Left forelimb (tissue), 1 donor: ENCODE measurements at places on chromosomes 2 and 18.
A peak's percentile ranks its signal among the peaks of the same experiment; 100 is the strongest.

GRCh38 chr18:23967321-23968089 is 47.0 kb upstream of the TTC39C start:
- DNase-seq: no peak

- DNase-seq: no peak
Measured at GRCh38 chr18:55048892-55049291, 89.6 kb upstream of the CCDC68 start.

DNA sequence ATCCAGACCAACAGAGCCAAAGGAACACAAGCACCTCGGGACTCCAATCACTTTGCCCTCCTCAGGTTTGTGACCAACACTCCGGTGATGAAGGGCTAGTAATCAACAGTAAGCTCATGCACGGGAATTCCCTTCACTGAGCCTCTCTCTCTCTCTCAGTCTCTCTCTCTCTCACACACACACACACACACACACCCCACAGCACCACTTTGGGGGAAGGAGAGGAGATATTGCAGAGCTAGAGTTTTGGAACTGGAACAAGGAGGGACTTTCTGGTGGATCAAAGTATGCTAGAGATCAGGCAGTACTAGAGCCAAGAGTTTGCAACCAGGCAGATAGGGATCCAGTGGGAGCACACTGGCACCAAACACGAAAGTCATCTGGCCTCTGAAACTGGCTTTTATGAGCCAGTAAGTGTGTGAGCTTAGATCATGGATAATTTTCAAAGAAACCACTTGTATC is 98.7 kb downstream of the ANKRD44 start:
- DNase-seq: no peak

GRCh38 chr2:216621292-216621691 is 11.9 kb upstream of the IGFBP2 start:
- DNase-seq: no peak

- no peak for DNase-seq
Measured at GRCh38 chr18:11570073-11570588, 39.3 kb upstream of the SLC35G4 start.

- no peak for DNase-seq
Measured at GRCh38 chr2:35794796-35795450, 560.7 kb upstream of the CRIM1 start.

DNA sequence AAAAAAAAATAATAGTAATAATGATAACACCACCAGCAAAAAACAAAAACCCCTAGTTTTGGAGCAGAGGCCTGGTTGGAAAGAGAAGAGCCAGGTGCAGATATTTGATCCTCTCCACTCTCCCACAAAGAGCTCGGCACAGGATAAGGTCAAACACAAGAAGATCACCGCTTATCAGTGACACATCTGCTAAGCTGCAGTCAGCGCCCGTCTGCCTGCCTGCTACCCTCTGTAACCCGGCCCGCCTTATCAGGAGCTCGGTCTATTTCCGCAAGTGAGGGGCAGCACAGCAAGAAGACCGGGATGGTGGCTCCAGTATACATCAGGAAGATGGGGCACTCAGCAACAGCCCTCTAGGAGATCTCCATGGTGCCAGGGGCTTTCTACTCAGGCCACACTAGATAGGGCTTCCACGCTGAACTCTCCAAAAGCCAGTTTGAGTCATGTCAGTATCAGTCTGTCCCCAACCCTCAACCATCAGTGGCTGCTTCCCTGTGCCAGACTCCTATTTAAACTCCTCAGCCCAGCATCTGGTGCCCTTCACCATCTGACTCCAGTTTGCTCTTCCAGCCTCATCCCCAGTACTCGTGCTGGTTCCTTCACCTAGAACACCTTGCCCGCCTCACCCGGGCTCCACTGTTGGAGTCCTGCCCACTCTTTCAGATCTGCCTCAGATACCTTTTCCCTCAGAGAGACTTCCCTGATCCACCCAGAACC is 67.3 kb upstream of the PPP1CB start:
- no peak for DNase-seq

DNA sequence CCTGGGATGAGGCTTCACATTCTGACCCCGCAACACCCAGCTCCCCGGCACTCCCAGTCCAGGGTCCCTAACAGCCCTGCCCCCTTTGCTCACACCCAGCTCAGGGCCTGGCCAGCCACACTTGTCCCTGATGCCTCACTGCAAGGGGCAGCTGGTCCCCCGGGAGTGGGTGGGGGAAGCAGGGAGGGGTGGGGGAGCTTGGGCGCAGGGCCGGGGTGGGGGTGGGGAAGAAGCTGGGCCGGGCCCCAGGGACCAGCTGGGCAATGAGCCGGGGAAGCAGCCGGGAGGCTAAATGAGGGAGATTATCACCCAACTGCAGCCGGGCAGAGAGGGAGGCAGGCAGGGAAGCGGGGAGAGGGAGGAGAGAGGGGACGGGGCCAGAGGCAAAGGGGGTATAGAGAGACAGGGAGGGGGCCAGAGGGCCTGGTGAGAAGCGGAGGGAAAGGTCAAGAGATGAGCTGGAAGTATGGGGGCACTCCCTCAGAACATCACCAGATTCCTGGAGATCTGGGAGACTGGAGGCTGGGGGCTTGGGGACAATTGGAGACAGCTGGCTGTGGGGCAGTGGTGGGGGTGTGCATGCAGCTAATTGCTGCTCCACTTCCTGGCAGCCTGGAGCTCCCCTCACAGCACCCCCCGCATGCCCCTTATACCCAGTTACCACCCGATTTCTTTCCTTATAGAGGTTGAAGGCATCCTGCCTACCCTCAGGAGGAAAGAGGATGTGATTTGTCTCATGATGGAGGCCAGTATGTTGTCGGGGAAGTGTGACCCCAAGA is 2.5 kb upstream of the ASIC4 start:
- no peak for DNase-seq

DNA sequence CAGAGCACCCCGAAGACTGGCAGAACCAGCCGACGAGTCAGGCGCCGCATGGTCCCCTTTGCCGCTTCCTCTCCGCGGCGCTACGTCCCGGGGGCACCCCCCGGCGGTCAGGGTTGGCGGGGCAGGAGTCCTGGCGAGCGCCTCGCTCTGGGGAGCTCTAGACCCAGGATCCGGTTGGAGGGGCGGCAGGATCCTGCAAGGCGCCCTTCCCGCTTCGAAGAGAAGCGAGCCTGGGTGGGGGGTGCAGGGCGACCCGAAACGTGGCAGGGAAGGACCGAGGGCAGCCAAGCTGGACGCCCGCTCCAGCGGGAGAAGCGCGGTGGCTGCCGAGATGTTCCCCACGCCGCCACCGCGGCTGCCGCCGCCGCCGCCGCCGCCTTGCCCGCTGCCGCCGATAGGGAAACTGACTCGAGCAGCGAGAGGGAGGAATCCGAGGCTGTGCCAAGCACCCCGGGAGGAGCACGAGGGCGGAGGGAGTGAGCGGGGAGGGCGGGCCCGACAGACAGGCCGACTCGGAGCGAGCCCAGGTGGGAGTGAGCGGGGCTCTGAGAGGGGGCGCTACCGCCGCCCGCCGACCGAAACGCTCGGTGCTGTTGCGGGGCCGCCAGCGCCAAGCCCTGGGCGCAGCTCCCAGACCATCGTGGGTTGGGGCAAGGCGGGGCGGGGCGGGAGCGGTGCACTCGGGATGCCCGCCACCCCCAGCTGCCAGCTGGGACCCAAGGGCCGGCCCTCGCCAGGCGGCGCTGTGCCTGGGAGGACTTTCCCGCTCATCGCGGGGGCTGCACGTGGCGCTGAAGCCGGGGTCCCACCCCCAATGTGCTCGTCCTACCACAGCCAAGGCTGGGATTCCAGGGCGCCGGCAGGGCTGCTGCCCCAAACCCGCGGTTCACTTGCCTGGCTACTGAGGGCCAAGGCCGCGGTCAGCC is at the start of gene GALNT14:
TSS of gene GALNT14 (minus strand) at position 404 of the 926 bp plus-strand sequence. CDS start at position 50, 354 bp downstream.
- DNase-seq: peak; percentile 69

- no peak for DNase-seq
Measured at GRCh38 chr2:236565212-236565611, 4.4 kb upstream of the ACKR3 start.

DNA sequence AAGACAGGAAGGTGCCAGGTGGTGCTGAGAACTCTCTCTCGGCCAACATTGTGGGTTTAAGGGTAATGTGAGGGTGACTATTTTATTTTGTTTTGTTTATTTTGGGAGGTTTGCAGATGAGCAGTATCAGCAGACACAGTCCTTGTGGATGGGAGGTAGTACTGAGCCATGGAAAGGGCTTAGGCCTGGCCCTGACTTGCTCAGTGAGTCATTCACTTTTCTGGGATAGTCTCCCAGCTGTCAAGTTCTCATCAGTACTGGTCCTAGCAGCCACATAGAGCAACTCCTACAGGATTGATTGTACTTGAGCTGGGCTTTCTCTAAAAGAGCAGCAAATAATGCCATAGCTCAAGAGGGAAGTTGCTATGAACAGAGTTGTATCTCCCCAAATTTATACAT is 175.2 kb downstream of the LOXHD1 start:
- no peak for DNase-seq

DNA sequence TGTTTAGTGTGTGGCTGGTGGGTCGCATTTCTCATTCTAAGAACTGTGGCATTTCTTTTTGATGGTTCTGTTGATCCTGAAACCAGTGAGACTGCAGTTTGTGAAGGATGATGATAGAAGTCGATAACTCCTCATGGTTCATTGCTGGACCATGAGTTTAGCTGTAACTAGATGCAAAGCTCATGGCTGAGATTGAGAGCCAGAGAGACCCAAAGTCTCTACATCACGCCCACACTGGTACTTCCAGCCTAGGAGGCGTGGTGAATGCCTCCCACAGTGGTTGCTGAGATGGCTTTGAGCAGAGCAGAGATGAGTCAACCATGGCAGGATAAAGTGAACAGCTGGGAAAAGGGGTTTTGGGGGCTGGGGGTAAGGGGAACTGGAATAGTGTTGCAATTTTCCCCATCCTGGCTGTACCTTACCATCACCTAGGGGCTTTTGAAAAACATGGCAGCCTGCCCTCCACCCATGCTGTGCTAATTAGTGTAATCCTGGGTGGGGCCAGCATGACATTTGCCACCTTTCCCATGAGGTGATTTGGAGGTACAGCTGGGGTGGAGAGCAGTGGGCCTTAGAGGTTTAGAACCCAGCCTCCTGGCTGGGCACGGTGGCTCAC is 24.1 kb downstream of the INPP4A start:
- no peak for DNase-seq

- peak; percentile 56 for DNase-seq
Measured at GRCh38 chr18:48027401-48027963, 97.0 kb upstream of the SMAD2 start.

- DNase-seq: no peak
Measured at GRCh38 chr2:60529136-60529784, 24.2 kb downstream of the BCL11A start.

- DNase-seq: no peak
Measured at GRCh38 chr2:143477714-143478443, 348.7 kb downstream of the ARHGAP15 start.

DNA sequence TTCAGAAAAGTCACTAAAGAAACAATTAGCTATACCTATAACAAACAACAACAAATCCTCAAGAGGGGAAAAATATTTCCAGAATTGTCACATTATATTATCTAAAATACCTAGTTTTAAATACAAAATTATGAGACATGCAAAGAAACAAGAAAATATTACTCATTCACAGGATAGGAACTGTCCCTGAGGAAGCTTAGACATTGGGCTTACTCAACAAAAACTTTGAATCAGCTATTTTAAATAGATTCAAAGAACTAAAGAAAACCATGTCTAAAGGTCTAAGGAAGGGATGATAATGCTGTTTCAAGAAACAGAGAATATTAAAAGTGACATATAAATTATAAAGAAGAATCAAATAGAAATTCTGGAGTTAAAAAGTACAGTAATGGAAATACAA is 131.9 kb upstream of the ZNF516 start:
- DNase-seq: no peak

DNA sequence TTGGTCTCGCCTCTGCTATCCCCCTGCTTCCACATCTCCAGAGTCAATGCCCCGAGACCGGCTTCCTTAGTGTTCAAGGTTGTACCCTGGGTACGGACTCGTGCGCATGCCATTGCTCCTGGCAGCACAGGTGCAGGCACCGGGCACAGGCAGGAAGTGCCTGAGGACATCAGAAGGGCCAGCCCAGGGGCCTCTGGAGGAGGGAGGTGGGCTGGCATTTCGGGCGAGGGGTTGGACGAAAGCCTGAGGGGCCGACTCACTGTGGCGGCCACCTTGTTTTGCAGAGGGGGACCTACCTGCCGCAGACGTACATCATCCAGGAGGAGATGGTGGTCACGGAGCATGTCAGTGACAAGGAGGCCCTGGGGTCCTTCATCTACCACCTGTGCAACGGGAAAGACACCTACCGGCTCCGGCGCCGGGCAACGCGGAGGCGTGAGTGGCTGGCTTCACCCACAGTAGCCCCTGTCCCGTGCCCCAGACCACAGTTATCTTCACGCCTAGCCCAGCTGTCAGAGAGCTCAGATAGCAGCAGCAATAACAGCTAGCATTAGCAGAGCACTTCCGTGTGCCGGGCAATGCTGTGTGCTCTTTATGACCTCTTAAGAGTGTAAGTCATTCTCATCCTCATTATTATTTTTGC is 12.5 kb downstream of the ITM2C start:
- DNase-seq: no peak

GRCh38 chr2:138421971-138422335 is 79.6 kb upstream of the SPOPL start:
- DNase-seq: no peak

DNA sequence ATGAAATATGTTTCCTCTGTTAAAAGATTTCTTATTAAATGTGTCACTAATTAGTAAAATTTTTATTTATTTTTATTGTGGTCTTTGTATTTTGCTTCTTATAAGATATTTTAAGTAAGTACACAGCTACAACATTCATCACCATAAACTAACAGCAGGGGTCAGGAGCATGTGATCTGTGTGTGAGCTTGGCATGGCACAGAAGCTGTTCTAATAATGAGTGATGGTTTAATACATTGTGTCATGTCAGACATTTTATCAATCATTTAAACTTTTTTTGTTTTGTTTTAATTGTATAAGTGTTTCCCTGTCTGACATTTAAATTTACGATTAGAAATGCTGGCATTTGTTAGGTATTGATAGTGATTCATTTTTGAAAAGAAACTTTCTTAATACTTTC is 585.4 kb downstream of the DSC3 start:
- no peak for DNase-seq

DNA sequence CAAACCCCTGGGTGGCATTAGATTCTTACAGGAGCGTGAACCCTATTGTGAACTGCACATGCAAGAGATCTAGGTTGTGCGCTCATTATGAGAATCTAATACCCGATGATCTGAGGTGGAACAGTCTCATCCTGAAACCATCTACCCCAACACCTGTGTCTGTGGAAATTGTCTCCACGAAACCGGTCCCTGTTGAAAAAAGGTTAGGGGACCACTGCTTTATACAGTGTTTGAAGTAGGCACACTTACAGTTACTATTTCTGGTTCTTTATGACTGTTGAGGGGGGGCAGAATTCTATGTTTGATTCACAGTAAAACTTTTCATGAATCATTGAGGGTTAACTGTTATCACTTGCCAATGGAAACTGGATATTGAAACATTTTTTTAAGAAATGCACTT is 72.0 kb downstream of the RIF1 start:
- no peak for DNase-seq

DNA sequence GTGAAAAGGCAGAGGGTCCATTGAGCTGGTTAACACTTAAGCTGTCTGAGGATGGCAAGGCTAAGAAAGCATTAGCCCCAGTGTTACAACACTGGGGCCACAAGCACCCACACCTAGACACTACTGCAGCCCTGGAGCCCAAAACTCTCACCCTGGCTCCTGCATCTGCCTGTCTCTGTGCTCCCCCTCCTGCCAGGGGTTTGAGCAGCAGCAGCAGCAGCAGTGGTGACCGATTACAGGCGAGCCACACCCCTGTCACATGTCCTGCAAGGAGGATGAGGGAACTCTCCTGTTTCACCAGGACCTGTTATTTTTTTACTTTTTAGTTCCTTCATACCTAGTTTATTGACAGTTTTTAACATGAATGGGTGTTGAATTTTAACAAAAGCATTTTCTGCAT is 326.7 kb upstream of the MAP2 start:
- DNase-seq: no peak

GRCh38 chr18:11761553-11761952 is 72.5 kb downstream of the GNAL start:
- no peak for DNase-seq
